Muscle of leg (tissue), 16 donors: ENCODE measurements at places on chromosomes 3 and 15.

- no peak for DNase-seq
These were observed 18.8 kb downstream of the STAG1 start for GRCh38 chr3:136733317-136733833.

- DNase-seq, result no peak
These were observed 176.6 kb downstream of the XXYLT1 start for GRCh38 chr3:195094191-195094921.

DNA sequence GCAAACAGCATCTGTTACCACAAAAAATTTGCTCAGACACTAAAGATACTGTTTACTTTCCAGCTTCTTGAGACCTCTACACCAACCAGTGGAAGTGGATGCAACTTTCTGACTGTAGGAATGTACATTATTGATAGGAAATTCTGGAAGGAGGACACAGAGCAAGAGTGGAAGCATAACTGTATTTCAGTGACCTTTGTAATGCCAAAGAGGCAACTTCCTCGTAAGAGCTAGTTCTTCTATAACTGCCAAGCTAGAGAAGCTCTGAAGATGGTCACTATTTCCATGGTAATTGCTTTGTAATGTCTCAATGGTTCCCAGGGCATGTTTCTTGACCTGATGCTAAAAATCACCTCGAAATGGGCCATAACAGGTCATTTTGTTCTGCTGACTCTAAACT is 96.3 kb upstream of the SLC2A2 start:
- no peak for DNase-seq

DNA sequence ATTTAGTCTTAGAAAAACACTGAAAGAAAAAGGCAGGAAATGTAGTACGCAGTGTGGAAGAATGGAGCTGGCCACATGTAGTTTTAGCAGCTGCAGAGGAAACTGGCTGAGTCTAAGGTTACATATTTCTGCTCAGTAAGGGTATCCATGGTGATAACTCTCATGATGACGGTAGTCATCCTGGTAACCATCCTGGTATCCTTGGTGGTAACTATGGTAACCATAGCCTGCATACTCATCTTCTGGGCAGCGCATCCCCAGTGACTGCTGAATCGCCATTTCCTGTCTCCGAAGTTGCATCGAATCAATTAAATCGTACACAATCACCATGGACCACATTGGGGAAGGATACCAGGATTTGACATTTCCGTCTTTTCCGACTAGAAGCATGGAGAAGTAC is 35.7 kb downstream of the CCDC80 start:
- DNase-seq, result peak; percentile 82

DNA sequence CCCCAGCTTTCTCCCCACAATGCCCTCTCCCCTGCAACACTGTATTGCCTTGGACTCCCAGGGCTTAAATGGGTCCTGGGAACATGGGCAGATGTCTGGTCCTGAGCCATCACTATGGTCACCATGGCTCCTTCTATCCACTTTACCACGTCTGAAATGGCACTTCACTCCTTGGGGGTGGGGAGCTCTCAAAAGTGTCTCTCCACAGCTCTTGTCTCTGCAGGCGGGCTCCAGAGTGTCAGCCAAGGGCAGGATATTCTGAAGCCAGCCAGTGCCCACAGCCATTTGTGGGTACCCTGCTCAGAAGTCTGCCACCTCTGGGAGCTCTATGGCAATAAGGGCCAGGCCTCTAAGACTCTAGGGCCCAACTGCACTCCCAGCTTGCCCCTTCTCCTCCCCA is 163.9 kb downstream of the PPM1L start:
- DNase-seq, result no peak

DNA sequence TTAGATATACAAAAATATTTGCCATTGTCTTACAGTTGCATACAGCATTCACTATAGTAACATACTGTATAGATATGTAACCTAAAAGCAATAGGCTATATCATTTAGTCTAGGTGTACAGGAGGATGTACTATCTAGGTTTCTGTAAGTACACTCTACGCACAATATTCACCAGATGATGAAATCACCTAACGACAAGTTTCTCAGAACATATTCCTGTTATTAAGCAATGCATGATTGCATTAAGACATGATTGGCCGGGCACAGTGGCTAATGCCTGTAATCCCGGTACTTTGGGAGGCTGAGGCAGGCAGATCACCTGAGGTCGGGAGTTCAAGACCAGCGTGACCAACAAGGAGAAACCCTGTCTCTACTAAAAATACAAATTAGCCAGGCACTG is 14.5 kb upstream of the PRKCI start:
- DNase-seq, result no peak

GRCh38 chr15:90547540-90547939 is 17.8 kb downstream of the CRTC3 start:
- no peak for DNase-seq
